Endothelial cell of umbilical vein (primary cell): ENCODE measurements at places on chromosomes 5 and 9.

GRCh38 chr9:6896562-6896961 is 138.8 kb downstream of the KDM4C start:
- DNase-seq = peak; percentile 12

GRCh38 chr5:95803271-95804148 is 19.0 kb downstream of the GLRX start:
- no peak for DNase-seq

GRCh38 chr5:1793301-1793740 is 6.3 kb downstream of the MRPL36 start:
- peak; percentile 29 for DNase-seq

DNA sequence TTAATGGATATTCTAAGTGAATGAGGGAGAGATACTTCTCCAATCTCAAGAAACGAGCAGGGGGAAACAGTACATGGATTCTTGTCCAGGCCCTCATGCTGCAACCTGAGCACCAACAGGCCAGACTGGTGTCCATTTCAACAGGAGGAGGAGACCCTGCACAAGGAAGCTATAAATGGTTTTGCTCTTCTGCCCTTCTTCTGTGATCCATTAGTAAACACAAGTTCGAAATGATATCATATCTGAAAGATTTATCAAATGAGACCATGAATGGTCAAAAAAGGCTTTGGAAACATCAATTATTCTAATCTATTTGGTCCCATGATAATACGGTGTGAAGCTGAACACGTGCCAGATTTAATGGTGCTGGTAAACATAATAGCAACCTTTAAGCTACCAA is 109.8 kb downstream of the NR6A1 start:
- peak; percentile 17 for DNase-seq

DNA sequence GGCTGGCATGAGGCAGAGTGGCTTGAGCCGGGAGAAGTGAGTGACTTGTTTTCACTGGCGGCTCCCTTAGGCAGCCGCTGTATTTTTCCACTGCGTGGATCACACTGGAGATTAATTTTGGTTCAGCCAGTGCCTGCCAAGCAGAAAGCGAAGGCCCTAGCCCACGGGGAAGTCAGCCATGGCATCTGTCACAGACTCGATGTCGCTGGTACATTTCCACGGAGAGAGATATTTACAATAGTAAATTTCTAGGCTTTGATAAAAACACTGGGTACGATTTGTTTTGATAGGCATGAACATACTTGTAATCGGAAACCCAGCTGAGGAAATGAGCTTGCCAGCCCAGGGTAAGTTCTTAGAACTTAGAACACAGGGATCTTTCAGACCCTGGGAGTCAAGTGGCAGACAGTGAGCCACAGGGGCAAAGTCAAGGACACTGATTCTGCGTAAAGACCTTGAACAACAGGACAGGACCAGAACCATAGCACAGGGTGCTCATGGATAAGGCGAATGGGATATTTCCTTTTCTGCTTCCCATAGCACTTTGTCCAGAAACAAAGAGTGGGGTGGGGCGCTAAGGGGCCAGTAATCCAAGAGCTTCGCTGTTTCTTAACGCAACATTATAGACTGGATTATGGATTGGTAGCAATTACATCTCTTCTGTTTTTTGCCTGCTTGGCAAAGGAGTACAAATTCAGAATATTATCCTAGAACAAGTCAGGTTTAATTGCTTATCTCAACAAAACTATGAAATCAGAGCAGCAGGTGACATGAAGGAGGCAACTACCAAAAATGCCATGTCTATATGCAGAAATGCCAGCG is 4.5 kb downstream of the DUSP1 start:
- peak; percentile 94 for DNase-seq

DNA sequence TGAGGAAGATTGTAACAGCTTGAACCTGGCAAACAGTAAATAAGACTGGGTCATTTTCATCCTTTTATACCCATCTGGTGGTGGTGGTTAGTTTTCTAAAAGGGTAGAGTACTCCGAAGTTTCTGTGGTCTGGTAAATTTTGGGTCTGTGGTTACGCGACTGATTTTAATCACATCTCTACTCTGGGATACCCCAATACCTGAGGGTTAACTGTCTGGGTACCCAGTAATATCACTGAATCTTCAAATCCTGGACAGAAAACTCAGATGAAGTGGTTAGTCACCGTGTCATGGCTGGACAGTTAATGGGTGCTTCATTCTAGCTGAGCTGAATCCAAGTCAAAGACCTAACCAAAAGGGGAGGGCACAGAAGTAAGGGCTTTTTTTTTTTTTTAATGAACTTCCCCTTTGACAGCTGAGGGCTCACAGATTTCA is 474.2 kb downstream of the GADD45G start:
- DNase-seq = no peak

- no peak for DNase-seq
These were observed 14.6 kb upstream of the ACOT12 start for GRCh38 chr5:81408496-81408895.
